Naive thymus-derived CD8-positive, alpha-beta T cell (primary cell): ENCODE measurements at places on chromosomes 2 and 18. TPM values are rescaled to one million over a fixed set of nuclear protein-coding genes. Genes with fewer than 3 reads are reported as not detected.

DNA sequence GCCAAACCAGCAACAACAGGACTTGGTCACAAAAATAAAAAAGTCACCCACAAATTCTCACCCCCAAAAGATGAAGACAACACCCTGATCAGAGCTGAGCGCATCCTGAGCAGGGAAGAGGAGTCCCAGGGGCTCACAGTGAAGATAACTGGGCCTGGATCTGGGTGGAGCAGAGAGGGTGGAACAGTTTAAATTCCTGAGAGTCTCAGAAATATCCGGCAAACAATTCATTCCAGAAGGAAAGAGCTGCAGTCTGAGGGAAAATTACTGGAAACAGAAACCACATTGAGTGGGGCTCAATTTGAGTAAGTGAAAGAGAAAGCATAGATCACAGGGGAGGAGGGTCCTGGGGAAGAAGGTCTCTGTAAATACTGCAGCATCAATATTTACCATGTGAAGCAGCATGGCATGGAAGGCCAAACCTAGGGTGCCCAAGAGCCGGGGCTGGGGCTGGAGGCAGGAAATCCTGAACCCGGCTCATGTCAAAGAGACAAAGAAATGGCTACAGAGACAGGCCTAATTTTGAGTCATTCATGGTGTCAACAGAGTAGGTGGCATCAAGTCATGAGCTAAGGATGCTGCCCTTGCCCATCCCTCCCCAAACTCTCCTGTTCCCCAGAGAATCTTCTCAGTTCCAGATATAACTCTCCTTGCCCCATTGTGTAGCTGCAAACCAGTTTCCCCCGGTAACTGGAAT lies 61.4 kb upstream of the ZBTB7C start:
- DNase-seq = no peak

- DNase-seq = no peak
These were observed 142.5 kb downstream of the OTX1 start for GRCh38 chr2:63192889-63193774.

GRCh38 chr2:164969909-164970690 lies 14.8 kb upstream of the SLC38A11 start:
- no peak for DNase-seq

- no peak for DNase-seq
These were observed 87.9 kb downstream of the ATAD2B start for GRCh38 chr2:23838996-23839395.

GRCh38 chr2:54084600-54084999 lies 30.8 kb upstream of the ACYP2 start:
- DNase-seq = no peak

GRCh38 chr18:5995626-5996025 lies 100.3 kb upstream of the TMEM200C start:
- no peak for DNase-seq

DNA sequence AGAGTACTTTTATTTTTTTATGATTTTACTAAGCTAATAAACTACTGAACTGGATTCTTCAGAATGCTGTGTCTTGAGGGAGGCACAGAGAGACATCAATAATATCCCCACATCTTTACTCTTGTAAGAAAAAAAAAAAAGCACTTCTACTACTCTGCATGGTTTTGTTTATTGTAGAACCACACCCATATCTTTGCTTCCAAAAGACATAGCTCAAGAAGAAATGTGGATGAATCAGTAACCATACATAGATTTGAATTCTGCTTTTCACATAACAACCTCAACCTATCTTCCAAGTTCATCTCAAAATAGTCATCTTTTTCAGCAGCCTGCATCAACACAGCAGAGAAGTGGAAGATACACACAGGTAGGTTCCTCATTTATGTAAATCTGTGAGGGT lies 12.2 kb upstream of the COL5A2 start:
- DNase-seq = no peak

- DNase-seq = no peak
These were observed 195.0 kb downstream of the BCL11A start for GRCh38 chr2:60358476-60358875.

DNA sequence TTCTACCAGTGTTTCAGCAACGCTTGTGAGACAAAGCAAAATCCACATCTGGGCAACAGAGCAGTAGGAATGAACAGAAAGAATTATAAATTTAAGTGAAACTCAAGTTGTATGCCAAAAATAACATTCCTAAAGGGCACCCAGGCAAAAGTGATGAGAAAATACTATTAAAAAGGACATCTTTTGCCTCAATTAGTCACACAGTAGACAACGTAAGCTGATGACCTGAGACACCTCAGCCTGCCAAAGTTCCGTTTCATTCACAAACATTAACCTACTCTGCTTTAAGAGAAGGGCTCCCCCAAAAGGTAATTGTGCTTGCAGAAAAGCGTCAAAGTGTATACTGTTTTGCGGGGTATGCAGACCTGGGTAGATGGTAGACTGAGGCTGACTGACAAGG lies 7.2 kb downstream of the HDLBP start:
- no peak for DNase-seq

- no peak for DNase-seq
These were observed 206.2 kb downstream of the RTP5 start for GRCh38 chr2:242075696-242076095.

- peak; percentile 15 for DNase-seq
These were observed 705 bp downstream of the EFR3B start for GRCh38 chr2:25042321-25043240.

GRCh38 chr2:62529758-62530157 lies 23.8 kb upstream of the TMEM17 start:
- no peak for DNase-seq

GRCh38 chr2:60581433-60582282 lies 28.2 kb upstream of the BCL11A start:
- DNase-seq = peak; percentile 48

DNA sequence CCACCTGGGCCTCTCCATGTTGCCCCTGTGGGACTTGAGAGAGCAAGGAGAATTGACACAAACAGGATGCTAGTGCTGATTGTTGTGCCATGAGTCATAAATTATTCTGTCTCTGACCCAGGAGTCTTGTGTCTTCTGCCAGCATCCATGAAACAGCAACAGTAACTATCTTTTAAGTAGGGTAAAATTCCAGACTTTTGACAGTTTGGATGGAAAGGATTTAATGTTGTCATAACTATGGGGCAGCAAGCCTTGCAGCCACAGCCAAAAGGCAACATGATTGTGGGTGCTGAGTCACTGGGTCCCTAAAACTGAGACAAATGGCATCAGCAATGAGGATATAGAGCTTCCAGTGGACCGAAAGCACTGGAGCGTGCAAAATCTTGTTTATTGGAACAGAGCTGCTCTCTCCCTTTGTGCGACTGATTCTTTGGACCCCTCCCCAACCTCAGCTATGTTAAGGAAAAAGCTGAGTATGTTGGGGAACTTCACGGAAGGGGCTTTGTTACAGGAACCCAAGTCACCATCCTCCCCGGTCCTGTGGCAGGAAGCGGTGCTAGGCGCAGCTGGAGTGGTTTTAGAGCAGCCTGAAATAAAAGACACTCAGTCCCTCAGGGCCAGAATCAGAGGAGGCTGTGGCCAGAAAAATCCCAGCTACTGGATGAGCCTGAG lies 9.6 kb upstream of the ITPRIPL1 start:
- DNase-seq = no peak

DNA sequence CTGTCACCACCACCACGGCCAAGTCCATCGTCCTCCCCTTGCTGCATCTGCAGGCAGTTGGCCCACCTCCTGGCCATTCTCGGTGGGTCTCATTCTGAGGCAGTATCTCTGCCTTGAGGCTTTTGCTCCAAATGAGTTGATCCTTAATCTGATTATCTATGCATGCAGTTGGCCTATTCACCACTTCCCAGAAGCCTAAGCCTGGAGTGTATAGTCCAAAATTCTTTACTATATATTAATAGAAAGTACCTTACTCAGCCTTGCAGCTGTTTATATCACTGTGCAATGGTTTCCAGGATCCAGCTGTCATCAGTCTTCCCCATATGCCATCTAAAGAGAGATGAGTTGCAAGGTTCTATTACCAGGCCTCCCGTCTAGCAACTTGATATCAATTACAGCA lies 292.4 kb downstream of the SS18 start:
- no peak for DNase-seq

GRCh38 chr2:45223531-45223930 lies 214.3 kb upstream of the SIX2 start:
- DNase-seq = no peak

GRCh38 chr2:37851828-37852584 lies 73.1 kb upstream of the RMDN2 start:
- DNase-seq = no peak

DNA sequence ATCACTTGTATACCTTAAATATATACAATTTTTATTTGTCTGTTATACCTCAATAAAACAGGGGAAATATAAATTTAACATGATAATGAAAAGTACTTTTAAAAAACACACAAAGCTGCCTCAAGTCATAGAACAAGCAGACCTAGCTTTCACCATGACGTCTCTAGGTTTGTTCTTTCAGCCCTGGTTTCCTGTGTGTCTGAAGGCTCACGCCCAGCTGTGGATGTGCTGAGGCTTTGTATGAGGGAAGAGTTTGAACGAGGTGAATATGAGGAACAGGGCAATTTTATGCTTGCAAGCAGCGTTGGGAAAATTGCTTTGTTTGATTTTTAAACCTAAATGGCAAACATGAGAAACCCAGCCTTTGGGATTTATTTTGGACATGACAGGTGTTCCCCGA lies 15.3 kb downstream of the SH3RF3 start:
- peak; percentile 57 for DNase-seq

DNA sequence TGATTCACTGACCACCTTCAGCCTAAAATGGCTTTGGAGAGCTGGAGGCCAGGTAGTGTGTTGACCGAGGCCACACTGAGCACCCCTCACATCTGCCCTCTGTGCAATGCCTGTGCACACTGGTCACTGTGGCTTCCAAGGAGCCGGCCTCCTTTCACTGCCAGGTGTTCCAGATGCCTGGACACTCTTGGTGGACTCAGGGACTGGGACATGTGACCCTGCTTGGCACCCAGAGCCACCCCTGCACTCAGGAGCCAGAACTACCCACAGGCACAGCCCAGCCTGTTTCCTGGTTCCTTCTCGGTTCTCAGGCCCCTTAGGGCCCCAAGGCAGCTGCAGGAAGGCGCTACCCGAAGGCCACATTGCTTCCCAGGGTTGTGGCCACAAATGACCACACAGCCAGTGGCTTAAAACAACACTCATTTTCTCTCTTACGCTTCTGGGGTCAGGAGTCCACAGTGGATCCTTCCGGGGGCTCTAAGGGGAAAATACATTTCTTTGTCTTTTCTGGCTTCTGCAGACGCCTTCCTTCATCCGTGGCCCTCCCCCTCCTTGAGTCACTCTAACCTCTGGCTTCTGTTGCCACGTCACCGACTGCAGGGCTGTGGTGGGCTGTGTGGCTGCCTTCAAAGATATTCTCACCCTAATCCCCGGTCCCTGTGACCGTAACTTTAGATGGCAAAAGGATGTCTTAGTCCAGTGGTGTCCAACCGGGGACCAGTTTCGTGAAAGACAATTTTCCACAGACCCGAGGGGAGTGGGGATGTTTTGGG lies 78.6 kb downstream of the ASB1 start:
- DNase-seq = no peak

- DNase-seq = no peak
These were observed 157.0 kb downstream of the DOCK10 start for GRCh38 chr2:224885291-224885690.

DNA sequence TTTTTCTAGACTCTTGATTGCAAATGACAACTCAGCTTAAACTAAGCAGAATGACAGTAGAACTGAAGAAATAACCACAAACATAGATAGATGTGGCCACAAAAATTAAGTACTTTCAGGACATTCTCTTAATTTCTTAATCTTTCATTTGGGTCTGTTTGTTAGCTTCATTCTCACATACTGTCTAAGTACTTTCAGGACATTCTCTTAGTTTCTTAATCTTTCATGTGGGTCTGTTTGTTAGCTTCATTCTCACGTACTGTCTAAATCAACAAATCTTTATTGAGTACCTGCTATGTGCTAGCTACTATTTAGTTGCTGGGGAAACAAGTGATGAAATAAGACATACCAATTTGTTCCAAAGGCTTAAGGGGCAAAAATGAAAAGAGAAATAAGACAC lies 35.1 kb downstream of the FAM117B start:
- DNase-seq = no peak

GRCh38 chr2:164843346-164843911 lies 1.8 kb upstream of the COBLL1 start:
- DNase-seq = no peak

DNA sequence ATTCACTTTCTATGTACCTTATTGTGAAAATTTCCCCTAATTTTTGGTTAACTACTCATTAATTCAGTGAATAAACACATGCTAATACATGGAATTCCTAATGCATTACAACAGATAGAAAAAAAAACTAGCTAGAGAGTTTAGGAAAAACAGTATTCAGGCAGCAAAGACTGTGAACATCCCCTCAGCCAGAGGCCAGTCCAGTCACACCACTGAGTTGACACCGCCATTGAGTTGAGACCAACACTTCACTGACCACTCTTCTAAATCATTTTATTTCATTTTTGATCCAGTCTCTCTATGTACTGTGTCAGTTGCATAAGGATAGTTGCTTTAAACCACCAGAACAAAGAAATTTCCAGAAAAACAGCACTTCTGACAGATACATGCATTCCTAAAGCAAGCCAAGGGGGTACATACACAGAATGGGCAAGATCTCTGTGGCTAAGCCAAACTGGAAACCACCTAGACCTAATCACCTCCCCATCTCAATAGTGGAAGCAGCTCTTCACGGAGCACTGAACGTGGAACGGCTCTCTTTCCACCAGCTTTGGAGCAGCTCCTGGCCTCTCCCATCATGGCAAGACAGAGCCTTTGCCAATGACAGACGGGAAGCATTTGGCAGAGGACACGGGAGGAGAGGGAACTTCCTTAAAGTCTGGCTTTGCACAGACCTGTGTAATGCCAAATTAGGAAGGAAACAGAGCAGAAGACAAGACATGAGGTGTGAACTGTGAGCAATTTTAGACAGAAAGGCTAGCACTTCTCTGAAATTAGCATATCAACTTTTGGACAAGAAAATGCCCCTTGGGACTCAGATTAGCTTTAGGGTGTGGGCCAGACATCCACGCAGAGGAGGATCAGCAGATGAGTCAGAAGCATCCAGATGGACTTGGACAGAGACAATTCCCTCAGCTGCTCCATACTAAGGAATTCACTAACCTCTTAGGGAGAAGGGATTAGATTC lies 36.4 kb downstream of the CACNB4 start:
- DNase-seq = no peak

GRCh38 chr18:57915248-57915647 lies 112.1 kb upstream of the ATP8B1 start:
- DNase-seq = no peak

Gene CGREF1
- polyA plus RNA-seq = 0.38 TPM

Gene KCNF1
- polyA plus RNA-seq = not detected

Gene ZBTB7C
- polyA plus RNA-seq = not detected

Gene HK2
- polyA plus RNA-seq = 5.7 TPM

Gene CDK15
- not detected for polyA plus RNA-seq

Gene MAB21L4
- polyA plus RNA-seq = not detected

Gene RAB6C
- polyA plus RNA-seq = not detected

Gene HOXD12
- polyA plus RNA-seq = not detected

Gene ARHGEF33
- not detected for polyA plus RNA-seq
